ENCODE measurements at places on chromosomes 4 and X. TPM values are rescaled to one million over a fixed set of nuclear protein-coding genes. Genes with fewer than 3 reads are reported as not detected.

STATH gene
- not detected for total RNA-seq

BST1 gene
- total RNA-seq = 18.6 TPM

MAGEC2 gene
- total RNA-seq = not detected

KIT gene
- total RNA-seq = 21.0 TPM

TAF7L gene
- total RNA-seq = 0.18 TPM

MAGEA2 gene
- total RNA-seq = not detected

FHDC1 gene
- total RNA-seq = 4.7 TPM

GPR173 gene
- total RNA-seq = 7.6 TPM

SFRP2 gene
- 13.3 TPM for total RNA-seq

AVPR2 gene
- 2.3 TPM for total RNA-seq

CTAG1A gene
- total RNA-seq = not detected

ASB9 gene
- total RNA-seq = 2.0 TPM

VCX2 gene
- total RNA-seq = not detected

PLAC8 gene
- total RNA-seq = 4.9 TPM

FOXO4 gene
- total RNA-seq = 18.9 TPM

MTTP gene
- total RNA-seq = not detected

NLGN4X gene
- 5.9 TPM for total RNA-seq

MGAT4D gene
- total RNA-seq = not detected

EOLA2 gene
- total RNA-seq = 53.3 TPM

C4orf50 gene
- total RNA-seq = 0.05 TPM

ABLIM2 gene
- total RNA-seq = 8.5 TPM

HPGDS gene
- 4.4 TPM for total RNA-seq

MAGEB4 gene
- not detected for total RNA-seq

HTN1 gene
- not detected for total RNA-seq

CSAG1 gene
- total RNA-seq = not detected

GNRHR gene
- not detected for total RNA-seq

RTL9 gene
- not detected for total RNA-seq

SCML2 gene
- 1.2 TPM for total RNA-seq

KLHL13 gene
- total RNA-seq = 14.2 TPM

FDCSP gene
- not detected for total RNA-seq

TDO2 gene
- total RNA-seq = 1.0 TPM

MAPK10 gene
- 178 TPM for total RNA-seq

SNCA gene
- total RNA-seq = 5.3 TPM

ALB gene
- 11.9 TPM for total RNA-seq

AMER1 gene
- total RNA-seq = 7.6 TPM

All from ureter (tissue), 1 donor.